ENCODE measurements at places on chromosomes 1 and 21.

- DNase-seq, result no peak
Observed at GRCh38 chr1:216818284-216818683, 95.1 kb upstream of the ESRRG start.

- DNase-seq, result no peak
Observed at GRCh38 chr1:43004587-43005459, 46.2 kb upstream of the SLC2A1 start.

- no peak for DNase-seq
Observed at GRCh38 chr1:147611586-147611985, 58.7 kb downstream of the ACP6 start.

DNA sequence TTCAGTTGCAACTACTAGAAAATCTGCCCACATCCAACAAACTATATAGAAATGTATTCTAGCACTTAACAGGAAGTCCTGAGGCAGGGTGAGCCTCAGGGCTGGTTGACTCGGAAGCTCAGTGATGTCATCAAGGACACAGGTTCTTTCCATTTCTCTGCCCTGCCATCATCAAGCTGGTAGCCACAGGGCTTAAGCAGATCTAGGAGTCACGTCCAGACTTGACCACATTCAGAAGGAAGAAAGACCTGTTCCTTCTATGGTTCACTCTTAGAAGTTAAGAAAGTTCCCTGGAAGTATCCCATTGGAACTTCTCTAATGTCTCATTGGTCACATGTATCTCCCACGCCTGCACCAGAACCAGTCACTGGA, 438.1 kb downstream of the PRDM2 start:
- DNase-seq, result no peak

- no peak for DNase-seq
Observed at GRCh38 chr1:112263042-112263441, 133.0 kb upstream of the CTTNBP2NL start.

- no peak for DNase-seq
Observed at GRCh38 chr1:91022518-91022929, 689 bp upstream of the ZNF644 start.

- no peak for DNase-seq
Observed at GRCh38 chr21:34289856-34290255, 74.0 kb upstream of the KCNE2 start.

GRCh38 chr1:203527013-203527412, 33.1 kb downstream of the OPTC start:
- no peak for DNase-seq

- no peak for DNase-seq
Observed at GRCh38 chr21:29074007-29074376, 544 bp upstream of the CCT8 start.

DNA sequence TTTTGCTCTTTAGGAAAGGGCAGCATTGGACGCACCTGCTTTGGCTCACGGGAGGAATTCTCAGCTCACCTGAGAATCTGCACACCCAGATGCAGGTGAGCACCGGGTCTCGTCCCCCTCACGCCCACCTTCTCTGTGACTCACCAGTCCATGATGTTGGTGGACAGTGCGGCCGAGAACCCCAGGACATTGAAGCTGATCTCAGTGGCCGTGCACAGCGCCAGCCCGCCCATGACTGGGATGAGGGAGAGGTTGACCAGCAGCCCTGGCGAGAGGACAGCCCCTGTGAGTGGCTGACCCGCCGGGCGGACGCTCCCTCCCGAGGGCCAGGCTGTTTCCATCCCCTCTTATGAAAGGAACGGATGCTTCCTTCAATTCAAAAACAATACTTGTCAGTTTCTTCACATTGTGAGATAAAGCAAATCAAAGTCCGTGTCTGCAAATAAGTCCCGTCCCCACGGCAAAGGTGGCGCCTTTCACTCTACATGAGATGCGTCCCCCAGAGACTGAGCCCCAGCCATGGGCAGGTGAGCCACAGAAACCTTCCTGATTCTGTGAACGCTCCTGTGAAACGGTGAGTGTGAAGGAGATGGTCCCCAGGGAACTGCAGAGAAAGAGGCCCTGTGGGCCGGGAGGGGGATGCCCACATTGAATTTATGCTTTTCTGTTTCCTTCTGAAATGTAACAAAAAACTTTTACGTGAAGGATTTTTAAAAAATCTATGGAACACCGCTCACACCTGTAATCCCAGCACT, 12.7 kb upstream of the CDK11B start:
- DNase-seq, result no peak

GRCh38 chr1:109543283-109543987, 3.8 kb downstream of the GPR61 start:
- DNase-seq, result no peak

DNA sequence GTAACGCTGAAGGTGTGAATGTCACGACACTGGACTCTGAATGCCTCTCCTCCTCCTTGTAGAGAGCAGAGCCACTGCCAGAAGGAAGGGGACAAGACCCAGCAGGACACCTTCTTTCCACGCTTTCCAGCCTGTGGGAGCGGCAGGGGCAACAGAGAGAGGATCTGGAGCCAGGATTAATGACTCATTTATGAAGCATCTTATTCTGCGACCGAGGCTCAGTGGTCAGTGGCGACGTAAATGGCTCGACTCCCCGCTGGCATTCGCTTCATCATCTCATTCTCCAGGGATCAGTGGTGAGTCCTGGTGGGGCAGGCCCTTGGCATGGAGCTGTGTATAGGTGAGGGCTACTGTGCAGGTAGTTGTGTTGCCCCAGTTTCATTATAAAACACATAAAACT, 4.6 kb downstream of the SLC37A1 start:
- DNase-seq, result no peak

DNA sequence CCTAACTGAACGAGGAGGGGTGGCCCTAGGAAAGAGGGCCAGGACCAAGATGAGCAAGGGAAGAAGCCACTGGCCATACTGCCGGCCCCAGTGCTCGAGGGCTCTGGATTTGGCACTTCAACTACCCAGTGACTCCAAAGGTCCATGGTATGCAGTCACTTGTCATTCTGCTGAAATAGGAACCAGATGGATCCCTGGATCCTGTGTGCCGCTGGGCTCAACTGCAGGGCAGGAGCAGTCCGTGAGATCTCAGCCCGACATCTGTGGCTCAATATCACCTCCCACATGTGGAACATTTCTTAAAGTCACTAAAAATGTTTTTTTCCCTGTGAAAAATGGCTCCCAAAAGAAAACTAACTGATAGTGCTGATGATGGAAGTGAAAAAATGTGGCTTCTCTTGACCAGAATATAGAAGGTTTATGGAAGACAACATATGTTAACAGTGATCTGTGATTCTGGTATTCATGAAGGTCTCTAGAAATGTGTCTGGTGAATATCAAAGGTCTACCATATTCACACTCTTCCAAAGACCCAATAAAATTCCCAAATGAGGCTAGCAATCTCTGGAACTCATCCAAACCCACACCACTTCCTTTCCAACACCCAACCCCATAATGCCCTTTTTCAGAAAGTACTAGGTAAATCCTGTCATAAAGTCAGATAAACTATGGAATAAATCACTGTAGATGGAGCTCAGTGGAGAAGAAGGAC, 24.1 kb downstream of the PAFAH2 start:
- DNase-seq, result no peak

- no peak for DNase-seq
Observed at GRCh38 chr21:17196623-17197022, 316.2 kb upstream of the CXADR start.

DNA sequence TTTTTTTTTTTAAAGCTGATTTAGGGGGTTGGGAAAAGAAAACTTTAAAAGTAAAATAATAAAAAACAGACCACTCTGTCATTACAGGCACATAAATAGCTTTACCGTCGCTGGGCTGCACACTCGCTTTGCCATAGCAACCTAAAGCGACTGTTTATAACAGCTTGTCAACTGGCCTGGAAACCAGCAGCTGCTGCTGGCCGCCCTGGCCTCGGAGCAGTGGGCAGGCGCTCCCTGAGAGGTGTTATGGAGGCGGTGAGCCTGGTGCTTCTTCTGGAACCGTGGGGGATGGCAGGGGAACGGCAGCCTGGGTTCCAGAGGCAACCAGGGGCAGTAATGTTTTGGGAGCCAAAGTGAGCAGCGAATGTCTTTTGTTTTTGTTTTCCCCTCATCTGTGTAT, 45.7 kb downstream of the ATP2B4 start:
- DNase-seq, result no peak

DNA sequence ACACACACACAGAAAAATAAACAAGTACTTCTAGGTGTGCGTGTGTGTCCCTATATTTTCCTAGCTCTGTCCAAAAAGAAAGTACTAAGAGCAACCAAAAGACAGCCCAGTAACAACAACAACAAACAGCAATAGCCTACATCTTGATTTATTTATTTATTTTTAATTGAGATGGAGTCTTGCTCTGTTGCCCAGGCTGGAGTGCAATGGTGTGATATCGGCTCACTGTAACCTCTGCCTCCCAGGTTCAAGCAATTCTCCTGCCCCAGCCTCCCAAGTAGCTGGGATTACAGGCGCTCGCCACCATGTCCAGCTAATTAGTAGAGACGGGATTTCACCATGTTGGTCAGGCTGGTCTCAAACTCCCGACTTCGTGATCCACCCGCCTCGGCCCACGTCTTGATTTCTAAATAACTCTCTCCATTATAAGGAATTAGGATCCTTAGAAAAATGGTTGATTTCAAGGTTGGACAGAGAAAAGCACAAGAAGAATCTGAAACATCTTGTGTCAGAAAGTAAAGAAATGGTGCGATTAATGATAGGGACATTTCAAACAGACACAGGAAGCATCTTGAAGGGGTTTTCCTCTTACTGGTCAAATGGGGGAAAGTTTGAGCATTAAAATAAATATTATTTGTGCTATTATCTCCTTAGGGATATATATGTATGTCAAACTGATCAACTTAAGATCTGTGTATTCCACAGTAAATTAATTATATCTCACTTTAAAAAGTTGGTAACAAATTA, 59.4 kb downstream of the ARID4B start:
- DNase-seq, result no peak

GRCh38 chr21:41883582-41883981, 4.4 kb upstream of the PRDM15 start:
- no peak for DNase-seq

GRCh38 chr1:53288002-53288789, 39.7 kb downstream of the LRP8 start:
- DNase-seq, result no peak

GRCh38 chr1:191453487-191453886, 704.8 kb upstream of the RGS18 start:
- no peak for DNase-seq
